Activated naive CD4-positive, alpha-beta T cell treated with anti-CD3 and anti-CD28 coated beads, Interleukin-2, amount 50 U/mL, for 72 hours (primary cell): ENCODE measurements at places on chromosomes 4 and X. TPM values are rescaled to one million over a fixed set of nuclear protein-coding genes. Genes with fewer than 3 reads are reported as not detected.
A peak's percentile ranks its signal among the peaks of the same experiment; 100 is the strongest.

DNA sequence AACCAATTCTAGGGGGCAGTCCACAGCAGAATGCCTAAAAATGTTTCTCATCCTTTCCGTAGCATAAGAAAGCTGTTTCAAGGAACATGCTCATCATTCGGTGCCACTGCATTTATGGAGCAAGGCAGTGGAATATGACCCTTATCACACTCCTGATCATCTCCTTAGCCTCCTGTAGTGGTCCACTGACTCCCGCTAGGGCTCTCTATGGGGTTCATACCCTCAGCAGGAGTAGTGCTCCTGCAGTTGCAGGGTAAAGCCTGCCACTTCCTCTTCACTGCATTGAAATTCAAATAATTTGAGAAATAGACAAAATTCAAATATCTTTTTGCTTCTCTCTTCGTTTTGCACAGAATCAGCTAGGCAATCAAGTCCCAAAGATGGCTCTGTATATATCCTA lies 107.0 kb downstream of the NDST3 start:
- DNase-seq = no peak

DNA sequence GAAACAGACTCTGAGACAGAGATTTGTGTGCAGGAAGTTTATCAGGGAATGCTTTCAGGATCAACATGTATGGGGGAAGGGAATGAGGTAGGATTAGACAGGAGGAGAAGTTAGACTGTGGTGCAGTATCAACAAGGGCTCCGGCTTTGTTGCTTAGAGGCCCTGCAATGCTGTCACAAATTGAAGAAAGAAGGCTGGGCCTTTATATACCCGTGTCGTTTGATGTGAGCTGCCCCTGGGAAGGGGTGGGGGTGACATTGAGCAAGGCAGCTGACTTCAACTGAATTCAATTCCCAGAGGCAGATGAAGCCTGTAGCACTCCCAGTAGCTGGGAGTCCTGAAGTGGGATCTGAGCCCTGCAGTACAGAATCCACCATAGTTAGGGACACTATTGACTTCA lies 29.5 kb upstream of the USP9X start:
- DNase-seq = no peak

- no peak for DNase-seq
These were observed 16.3 kb upstream of the DHRSX start for GRCh38 chrX:2517055-2517454.

MID1IP1 gene
- total RNA-seq = 62.2 TPM

USP26 gene
- not detected for total RNA-seq

RPS6KA6 gene
- 0.07 TPM for total RNA-seq

GRCh38 chr4:184848510-184848909 lies 22.7 kb upstream of the ACSL1 start:
- DNase-seq = no peak

DNA sequence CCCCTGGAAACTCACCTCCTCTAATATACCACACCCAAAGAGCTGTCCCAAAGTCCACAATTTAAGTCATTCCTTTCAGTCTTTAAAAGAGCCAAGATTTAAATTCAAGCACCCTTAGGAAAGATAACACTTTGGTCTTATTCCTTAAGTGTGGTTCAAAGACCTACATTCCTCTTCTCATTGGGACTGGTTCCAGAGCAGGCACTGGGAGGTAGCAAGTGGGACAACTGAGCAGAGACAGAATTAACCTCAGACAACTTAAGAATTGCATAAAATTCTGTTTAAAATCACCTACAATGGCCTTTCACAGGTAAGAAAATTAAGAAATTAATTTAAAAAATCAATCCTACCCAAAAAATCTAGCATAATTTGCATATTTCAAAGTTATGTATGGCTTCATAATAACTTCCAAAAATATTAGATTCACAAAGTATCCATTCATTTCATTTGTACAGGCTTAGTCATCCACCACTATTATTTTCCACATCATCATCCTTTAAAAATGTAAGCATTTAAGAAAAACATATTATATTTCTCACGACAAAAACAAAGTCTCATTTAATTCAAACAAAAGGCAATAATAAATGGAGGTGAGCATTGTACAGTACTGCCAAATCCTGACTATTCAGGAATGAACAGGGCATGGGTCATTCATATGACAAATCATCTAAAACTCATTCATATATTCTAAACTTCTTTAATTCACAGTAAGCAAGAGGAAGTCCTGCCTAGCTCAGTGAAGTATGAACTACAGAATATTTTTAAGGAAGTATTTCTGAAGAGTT lies 13.6 kb downstream of the PRSS12 start:
- DNase-seq = no peak

- DNase-seq = no peak
These were observed 146.7 kb upstream of the VEGFC start for GRCh38 chr4:176939445-176939844.

LEF1 gene
- 205 TPM for total RNA-seq

DNA sequence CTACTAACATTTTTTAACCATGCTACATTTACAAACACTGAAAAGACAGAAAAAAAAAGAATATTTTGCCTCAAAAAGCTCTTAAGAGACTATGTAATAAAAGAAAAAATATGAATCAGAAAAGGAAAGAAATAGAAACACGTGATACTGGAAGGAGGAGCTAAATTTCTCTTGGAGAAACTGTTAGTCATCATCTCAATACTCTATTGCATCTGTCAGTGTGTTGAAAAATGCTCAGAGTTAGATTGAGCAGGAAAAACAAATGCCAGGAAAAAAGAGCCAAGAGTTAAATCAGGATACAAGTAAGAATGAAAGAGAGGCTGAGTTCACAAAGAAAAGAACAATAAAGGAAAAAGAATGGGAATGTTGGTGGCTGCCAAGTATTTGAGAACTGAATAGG lies 2.6 kb downstream of the RAB28 start:
- DNase-seq = no peak

- no peak for DNase-seq
These were observed 18.4 kb upstream of the TRPC5OS start for GRCh38 chrX:111857534-111858060.

DNA sequence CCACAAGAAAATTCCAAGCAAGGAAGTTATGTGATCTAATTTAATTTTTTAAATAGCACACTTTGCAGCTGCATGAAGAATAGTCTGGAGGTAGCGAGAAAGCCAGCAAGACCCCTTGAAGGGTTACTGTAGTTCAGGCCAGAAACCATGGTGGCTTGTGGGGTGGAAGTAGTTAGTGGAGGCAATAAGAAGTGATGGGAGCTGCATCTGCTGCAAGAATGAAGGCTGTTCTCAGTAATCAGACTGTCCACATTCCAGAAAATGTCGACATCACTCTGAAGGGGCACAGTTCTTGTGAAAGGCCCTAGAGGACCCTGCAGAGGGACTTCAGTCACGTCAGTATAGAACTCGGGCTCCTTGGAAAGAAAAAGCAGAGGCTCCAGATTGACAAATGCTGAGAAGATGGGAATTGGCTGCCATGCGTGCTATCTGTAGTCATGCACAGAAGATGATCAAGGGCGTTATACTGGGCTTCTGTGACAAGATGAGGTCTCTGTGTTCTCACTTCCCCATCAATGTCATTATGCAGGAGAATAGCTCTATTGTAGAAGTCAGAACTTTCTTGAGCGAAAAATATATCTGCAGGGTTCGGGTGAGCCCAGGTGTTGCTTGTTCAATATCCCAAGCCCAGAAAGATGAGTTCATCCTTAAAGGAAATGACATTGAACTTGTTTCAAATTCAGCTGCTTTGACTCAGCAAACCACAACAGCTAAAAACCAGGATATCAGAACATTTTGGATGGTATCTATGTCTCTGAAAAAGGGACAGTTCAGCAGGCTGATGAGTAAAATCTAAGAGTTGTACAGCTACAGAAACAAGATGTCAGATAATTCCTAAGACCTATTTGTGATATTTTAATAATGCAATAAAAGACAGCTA lies 254.2 kb downstream of the CBR4 start:
- DNase-seq = no peak

JAKMIP1 gene
- total RNA-seq = 7.4 TPM

DIPK2B gene
- not detected for total RNA-seq

CFAP99 gene
- total RNA-seq = not detected

GRCh38 chrX:153875391-153876111 lies 10.4 kb downstream of the L1CAM start:
- DNase-seq = no peak

- DNase-seq = peak; percentile 72
These were observed 168.6 kb downstream of the PTTG2 start for GRCh38 chr4:38128478-38129459.

DNA sequence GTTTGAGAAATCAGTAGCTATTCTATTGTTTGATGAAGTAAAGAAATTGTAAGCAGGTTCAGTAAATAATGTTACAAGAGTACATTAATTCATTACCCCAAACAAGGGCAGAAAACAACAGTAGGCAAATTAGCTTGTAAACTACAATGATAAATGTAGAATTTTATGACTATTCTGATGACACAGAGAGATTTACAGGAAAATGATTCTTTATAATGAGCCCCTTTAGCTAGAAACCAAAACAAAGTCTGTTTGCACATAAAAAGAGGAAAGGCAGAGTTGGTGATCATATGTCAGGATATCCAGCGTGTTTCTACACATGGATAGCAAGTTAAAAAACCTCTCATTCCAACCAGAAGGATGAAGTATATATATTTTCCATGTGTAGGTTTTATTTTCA lies 204.8 kb downstream of the CFAP299 start:
- no peak for DNase-seq

MAGEA1 gene
- not detected for total RNA-seq

DNA sequence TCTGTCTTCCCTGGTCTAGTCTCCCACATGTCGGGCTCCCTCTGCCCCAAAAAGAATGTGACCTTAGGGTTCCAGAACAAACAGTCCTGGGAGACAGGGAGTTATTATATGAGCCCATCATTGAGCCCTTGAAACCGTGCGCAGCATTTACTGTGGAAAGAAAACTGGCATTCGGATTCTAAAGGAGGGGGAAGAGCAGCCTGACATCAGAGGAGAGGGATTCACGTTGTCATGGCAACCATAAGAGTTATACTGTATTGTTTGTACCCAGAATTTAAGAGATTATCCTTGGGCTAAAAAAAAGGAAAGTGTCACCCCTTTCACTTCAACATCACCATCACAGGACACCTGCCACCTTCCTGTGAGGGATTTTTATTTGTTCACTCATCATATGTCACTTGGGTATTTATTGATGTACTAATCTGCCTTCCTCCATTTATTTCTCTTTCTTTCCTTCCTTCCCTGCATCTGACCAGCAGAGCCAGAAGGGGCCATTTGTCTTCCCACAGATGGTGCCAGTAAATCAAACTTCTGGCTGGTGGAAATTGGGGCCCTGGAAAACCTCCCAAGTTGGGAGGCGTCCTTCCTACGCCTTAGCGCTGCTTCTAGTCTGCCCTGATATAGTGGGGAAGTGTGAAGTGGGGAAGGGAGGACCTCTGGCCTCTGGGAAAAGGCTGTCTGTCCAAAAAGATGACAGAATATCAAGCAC lies 64.9 kb upstream of the FRMPD3 start:
- DNase-seq = no peak

DNA sequence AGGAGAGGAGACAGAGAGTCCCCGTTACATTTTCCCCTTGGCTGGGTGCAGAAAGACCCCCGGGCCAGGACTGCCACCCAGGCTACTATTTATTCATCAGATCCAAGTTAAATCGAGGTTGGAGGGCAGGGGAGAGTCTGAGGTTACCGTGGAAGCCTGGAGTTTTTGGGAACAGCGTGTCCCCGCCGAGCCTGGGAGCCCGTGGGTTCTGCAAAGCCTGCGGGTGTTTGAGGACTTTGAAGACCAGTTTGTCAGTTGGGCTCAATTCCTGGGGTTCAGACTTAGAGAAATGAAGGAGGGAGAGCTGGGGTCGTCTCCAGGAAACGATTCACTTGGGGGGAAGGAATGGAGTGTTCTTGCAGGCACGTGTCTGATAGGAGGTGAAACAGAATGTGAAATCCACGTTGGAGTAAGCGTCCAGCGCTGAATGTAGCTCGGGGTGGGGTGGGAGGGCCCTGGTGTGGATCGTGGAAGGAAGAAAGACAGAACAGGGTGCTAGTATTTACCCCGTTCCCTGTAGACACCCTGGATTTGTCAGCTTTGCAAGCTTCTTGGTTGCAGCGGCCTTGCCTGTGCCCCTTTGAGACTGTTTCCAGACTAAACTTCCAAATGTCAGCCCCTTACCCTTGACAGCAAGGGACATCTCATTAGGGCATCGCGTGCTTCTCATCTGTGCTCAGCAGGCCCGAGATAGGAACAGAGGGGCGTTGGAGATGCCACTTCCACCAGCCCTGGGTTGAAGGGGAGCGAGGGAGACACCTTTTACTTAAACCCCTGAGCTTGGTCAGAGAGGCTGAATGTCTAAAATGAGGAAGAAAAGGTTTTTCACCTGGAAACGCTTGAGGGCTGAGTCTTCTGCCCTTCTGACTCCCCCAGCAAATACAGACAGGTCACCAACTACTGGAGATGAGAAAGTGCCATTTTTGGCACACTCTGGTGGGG lies 2.7 kb downstream of the SHOX start:
- no peak for DNase-seq

DNA sequence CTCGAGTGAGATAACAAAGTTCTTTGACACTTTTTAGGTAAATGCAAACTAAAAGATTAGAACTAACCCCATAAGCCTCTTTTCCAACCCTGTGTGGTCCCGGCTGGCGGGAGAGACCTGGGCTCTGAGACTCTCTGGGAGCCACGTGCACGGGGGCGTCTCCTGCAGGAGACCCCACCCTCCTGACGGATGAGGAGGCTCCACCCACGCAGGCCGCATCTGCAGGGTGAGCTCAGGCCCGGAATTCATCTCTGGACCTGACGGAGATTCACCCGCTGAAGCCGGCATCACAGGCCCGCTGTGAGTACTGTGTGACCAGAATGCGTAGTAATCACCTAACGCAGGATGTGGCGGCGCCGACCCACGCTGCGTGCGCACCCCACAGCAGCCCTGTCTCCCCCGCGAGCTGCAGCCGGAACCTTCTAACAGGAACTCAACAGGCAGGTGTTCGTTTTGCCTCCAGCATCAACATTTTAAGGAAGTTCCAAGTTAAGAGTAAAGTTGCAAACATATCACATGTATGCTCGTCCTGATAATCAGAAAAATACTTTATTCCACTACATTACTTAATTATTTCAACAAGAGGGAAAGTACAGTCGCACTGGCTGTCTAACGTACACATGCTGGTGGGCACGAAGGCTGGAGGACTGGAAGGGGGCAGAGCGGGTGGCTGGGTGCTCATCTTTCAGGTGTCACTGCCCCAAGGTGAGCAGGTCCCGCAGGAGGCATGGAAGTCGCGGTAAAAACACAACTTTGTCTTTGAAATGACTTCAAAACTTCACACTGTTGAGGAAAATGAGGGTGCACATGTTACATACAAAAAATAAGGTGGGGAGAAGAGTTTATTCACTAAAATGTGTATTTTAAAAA lies 44.5 kb downstream of the FGFRL1 start:
- DNase-seq = peak; percentile 68

SMARCAD1 gene
- total RNA-seq = 38.3 TPM

ANOS1 gene
- total RNA-seq = not detected

DNA sequence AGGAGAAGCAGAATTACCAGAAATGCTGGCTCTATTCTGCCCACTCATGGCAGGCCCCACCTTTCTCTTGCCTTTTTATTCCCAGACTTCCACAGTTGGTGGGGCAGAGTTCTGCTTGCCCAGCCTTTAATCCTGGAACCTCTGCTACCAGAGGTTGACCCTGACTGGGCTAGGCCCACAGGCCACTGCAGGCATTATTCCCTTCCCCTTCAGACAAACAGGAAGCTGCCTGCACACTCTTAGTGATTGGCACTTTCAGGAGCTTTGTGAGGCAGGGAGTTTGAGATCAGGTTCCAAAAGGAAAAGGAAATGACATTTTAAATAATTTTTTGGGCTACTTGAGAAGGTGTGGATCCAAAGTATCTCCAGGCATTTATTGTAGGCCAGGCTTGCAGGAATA lies 18.8 kb downstream of the MSN start:
- no peak for DNase-seq

GRCh38 chr4:139740121-139740520 lies 74.5 kb downstream of the MGST2 start:
- DNase-seq = no peak

GRCh38 chrX:151970661-151971060 lies 3.8 kb downstream of the GABRE start:
- DNase-seq = no peak
